ENCODE measurements at places on chromosomes 6 and 20.
A peak's percentile ranks its signal among the peaks of the same experiment; 100 is the strongest.

- peak; percentile 47 for DNase-seq
Measured at GRCh38 chr20:62651285-62652021, 9.2 kb downstream of the SLCO4A1 start.

DNA sequence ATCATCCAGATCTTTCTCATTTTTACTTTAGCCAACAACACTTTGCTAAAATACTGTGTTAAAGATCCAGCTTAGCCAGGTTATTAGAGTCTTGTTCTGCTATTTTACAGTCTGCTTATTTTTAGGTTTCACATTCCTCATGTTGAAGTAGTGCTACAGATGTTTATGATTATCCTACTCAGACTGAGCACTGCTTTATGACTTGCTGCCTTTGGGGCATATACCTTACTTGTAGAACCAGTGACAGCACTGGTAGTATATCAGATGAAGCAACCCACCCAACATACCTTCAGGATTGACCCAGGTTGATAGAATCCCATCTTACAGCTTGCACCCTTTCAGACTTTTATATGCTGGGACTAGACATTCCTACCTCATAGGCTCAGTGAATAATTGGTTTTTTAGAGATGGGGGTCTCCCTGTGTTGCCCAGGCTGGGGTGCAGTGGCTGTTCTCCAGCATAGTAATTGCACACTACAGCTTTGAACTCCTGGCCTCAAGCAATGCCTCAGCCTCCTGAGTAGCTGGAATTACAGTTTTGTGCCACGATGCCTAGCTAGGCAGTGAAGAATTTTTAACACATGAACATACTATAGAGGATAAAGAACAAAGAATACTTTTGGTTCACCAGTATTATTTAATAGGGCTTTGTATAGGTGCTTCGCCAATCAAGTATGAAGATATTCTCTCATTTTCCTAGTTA is 63.8 kb upstream of the DYNLRB1 start:
- no peak for DNase-seq

GRCh38 chr20:18657575-18657974 is 69.7 kb downstream of the DTD1 start:
- DNase-seq: no peak

DNA sequence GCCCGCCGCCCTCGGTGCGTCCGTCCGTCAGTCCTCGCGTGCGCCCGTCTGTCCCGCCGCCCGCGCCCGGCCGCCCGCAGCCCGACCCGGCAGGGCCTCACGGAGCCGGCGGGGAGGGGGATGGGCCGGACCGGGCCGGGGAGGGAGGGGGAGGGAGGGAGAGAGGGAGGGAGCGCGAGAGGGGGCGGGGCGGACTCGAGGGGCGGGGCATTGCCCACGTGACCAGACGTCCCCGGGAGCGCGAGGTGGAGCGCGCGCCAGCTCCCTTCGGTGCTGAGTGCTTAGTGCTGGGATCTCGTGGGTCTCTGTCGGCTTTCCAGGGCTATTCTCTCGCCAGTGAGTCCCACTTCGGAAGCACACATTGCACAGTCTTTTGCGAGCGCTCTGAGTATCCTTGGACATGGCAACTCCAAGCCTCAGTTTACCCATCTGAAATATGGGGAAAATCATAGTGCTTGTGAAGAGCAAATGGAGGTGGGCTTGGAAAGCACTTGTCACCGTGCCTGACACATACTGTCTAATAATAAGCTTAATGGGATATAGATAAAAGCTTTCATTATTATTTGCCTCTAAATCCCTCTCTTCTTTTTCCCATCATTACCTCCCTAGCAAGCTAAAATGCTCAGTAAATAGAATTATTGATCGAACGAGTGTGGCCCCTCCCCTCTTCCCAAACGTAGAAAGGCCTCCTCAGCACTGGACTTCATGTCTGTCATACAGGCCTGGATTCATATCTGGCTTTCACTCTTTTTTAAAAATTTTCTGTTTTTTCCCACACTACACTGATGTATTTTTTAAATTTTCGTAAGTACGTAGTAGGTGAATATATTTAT is at the start of gene NCOA6:
NCOA6 (minus strand) TSS at position 122 of the 833 bp plus-strand sequence. CDS start 43,296 bp downstream, outside the sequence.
- peak; percentile 71 for DNase-seq

DNA sequence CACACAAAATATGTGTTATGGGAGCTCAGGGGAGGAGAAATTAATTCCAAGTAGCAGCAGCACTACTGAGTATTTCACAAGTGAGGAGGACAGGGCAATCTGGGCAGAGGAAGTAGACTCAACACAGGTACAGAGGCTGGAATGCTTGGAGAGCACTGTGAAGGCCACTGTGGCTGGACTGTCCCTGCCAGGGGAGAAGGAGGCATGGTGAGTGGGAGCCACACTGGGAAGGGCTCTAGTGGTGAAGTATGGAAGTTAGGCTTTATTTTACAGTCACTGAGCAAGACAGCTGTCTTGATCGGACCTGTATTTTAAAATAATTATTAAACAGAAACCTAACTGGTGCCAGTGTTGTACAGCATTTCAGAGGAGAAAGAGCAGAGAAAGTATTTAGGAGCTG is 28.8 kb downstream of the FAM229B start:
- no peak for DNase-seq

DNA sequence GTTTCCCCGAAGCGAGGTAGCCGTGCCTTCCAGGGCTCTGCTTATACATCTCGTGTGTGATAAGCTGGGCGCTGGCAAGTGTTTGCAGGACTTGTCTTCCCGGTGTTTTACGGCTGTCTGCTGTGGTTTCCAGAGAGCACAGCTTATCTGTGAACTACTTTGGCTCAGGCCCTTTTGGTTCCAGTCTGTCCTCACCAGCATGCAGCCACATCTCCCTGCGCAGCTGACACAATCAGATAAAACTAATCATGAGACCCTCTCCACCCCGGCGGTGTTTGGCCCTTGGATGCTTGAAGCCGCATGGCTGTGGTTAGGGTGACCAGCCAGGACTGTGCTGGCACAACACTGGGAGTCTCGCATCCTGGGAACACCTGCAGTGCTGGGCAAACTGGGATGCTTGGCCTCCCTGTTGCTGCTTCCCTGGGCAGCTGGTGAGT is 241.8 kb upstream of the FOXQ1 start:
- no peak for DNase-seq

GRCh38 chr20:62624325-62624690 is 18.0 kb upstream of the SLCO4A1 start:
- no peak for DNase-seq

GRCh38 chr6:130128326-130128725 is 94.4 kb downstream of the SAMD3 start:
- no peak for DNase-seq

DNA sequence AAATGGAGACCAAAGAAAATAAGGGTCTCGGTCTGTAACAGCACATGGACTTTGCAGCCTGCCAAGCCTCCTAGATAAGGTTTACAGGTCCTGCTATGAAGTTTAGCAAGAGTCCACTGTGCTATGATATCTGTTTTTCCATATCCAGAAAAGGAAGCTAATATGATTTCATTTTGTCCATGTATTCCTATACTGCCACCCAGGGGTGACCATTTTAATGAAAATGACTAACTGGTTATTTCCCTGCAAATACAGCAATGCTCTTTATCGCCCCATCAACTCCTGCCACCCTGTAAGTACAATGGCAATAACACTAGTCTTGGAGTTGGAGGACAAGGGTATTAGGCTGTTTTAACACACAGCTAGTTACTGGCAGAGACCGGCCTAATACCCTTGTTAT is 115.2 kb upstream of the GLP1R start:
- no peak for DNase-seq

GRCh38 chr6:127204281-127204680 is 62.4 kb upstream of the RNF146 start:
- DNase-seq: no peak

GRCh38 chr6:1631251-1631650 is 21.5 kb downstream of the FOXC1 start:
- no peak for DNase-seq

DNA sequence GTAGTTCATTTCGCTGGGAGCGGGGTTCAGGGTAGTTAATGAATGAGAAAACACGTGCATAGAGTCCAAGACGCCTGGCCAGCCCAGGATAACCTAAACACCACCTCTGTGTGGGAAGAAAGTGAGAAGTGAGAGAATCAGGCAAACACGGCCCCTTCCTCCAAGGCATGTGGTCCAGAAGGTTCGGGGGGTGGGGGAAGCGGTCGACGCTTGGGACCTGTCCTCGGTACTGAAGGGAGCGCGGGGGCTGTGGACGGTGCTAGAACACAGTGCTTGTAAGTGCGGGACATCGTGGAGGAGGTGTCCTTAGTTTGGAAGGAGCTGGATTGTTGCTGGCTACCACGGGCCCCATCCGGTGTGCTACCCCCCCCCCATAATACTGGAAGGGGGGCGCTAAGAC is 1.7 kb upstream of the VSTM2L start:
- no peak for DNase-seq

DNA sequence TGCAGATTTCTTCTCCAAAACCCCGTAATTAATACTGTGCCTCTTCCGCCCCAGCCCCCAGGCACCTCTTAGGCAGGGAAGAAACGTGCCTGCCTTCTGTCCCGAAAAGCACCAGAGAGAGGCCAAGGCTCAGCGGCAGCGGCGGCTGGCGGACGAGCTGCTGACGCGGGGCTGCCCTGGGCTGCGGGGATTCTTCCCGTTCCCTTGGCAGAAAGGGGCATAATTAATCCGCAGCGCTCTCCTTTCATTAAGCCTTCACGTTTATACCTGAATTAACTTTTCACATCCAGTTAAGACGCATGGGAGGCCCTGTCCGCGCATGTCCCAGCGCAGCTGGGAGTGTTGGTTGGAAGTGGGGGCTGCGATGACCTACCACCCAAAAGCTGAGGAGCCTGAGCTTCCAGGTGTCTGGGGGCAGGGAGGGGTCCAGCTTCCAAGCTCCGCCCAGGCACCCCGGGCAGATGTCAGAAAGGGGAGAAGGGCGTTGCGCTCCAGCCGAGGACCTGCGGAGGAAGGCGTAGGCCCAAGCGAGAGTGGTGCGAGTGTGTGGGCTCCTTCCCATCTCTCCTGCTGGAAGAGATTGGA is 167.4 kb upstream of the LRFN2 start:
- DNase-seq: no peak

- no peak for DNase-seq
Measured at GRCh38 chr6:100465701-100466409, 1.1 kb upstream of the SIM1 start.

Data from activated CD4-positive, alpha-beta T cell treated with anti-CD3 and anti-CD28 coated beads, Interleukin-2, amount 50 U/mL, for 24 hours (primary cell).